ENCODE measurements at places on chromosomes 4 and X.

DNA sequence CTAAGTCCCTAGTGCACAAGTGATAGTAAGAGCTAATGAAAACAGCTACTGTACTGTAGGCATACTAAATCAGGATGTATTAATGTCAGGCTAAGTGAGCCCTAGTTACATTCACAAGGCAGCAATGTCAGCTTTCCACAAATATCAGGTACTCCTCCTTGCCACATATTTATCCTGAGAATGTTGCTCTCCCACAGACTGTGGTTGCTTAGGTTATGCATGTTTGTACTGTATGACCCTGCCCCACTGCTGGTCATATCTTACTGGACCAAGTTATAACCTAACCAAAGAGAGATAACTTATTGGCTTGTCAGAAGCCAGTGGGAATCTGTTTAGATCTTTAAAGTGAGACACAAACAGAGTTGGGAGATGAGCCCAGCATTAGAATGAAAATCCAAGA is 241.0 kb downstream of the SLC39A8 start:
- no peak for DNase-seq

- DNase-seq = no peak
These were observed 114.7 kb downstream of the TRAPPC11 start for GRCh38 chr4:183773790-183774189.

GRCh38 chr4:98482503-98482846 is 175.9 kb downstream of the TSPAN5 start:
- DNase-seq = no peak

GRCh38 chr4:498328-498904 is 540 bp downstream of the ZNF721 start:
- peak; percentile 4 for DNase-seq

GRCh38 chr4:148207068-148207467 is 235.1 kb downstream of the NR3C2 start:
- no peak for DNase-seq

- no peak for DNase-seq
These were observed at the start of gene SLC2A9 for GRCh38 chr4:10020871-10021652. TSS of gene SLC2A9 (minus strand) at chr4:10021497. CDS start at chr4:10021429, 68 bp downstream.

- no peak for DNase-seq
These were observed 75.9 kb upstream of the CPEB2 start for GRCh38 chr4:14926368-14926767.

DNA sequence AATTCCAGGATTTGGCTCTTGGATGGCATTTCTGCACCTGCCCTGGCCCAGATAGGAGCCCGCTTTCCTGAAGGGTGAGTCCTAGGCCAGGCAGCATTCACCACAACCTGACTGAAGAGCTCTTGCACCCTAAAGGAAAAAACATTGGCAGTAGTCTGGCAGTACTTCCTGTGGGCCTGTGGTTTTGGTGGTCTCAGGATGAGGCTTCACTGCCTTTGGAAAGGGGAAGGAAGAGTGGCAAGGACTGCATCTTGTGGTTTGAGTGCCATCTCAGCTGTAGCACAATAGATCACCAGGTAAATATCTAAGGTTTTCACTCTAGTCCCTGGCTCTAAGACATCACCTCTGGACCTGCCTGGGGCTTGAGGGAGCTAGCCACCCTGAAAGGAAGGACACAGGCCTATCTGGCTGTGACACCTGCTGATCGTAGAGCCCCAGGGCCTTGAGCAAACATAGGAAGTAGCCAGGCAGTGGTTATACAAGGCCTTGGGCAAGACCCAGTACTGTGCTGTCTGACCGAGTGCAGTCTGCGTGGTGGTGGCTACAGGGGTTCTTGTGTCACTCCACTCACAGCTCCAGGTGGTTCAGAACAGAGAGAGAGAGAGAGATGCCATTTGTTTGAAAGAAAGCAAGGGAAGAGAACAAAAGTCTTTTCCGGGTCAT is 28.5 kb upstream of the PRRG1 start:
- no peak for DNase-seq

GRCh38 chr4:42281324-42282020 is 115.8 kb upstream of the SHISA3 start:
- DNase-seq = no peak

GRCh38 chr4:113116414-113117357 is 67.2 kb downstream of the ANK2 start:
- DNase-seq = no peak

- no peak for DNase-seq
These were observed 264.5 kb upstream of the EMCN start for GRCh38 chr4:100782356-100782755.

Data from CD4-positive, alpha-beta T cell treated with Interleukin-15 for 4 hours (primary cell).